ENCODE measurements at places on chromosomes 11 and 22.

- no peak for DNase-seq
These were observed 32.9 kb downstream of the PPM1F start for GRCh38 chr22:21919526-21920307.

GRCh38 chr22:20463324-20464095, 25.9 kb upstream of the SCARF2 start:
- no peak for DNase-seq

DNA sequence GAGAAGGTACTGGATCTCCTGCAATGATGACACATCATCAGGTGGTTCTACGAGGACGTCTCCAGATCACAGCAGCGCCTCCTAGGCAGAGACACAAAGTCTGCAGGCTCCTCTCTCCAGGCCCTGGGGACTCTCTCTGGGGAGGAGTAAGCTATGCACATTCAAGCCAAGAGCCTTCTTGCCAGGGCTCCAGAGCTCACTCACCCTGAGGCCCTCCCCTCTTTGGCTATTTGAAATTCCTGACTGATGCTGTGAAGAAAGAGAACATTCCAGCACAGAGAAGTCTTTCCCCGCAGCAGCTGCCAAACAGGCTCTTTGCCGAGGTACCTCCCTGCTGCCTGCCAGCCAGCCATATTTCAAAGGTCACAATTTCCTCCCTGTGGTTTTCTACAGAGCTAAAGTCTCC, 204.9 kb downstream of the CSNK2A3 start:
- DNase-seq, result no peak

GRCh38 chr11:74462631-74463030, 4.7 kb downstream of the KCNE3 start:
- no peak for DNase-seq

DNA sequence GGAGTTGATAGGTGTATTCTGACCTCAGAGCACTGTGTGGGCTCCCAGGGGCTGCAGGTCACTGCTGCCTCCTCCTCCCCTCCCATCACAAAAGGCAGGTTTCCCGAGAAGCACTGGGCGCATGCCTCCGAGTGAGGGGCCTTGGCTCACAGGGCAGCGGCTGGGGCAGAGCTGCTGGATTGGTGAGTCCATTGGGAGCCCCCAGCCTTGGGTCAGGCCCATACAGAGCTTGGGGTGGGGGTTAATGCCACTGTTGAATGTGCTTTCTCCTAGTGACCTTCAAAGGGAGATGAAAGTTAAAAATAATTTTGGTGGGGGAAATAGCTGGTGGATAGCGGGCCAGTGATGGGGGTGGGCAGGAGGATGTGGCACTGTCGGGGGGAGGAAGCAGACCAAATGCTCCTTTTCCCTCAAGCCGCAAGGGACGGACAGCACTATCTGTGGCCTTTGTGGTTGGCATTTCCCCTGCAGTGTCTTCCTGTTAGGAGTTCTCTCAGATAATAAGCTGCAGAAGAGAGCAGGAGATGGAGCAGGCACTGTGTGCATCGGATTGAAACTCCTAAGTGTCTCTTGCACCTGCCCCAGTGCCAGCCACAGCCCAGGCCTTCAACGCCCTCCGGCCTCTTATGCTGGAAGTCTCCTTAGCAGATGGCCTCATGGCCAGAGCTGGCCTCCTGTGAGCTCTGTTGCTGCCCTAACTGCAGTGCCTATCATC, 3.2 kb downstream of the TUBA8 start:
- DNase-seq, result no peak

Data from stimulated activated naive CD4-positive, alpha-beta T cell treated with Interleukin-2 at 50 U/mL for 16 hours (primary cell).